ENCODE measurements at places on chromosomes 3 and 15.

DNA sequence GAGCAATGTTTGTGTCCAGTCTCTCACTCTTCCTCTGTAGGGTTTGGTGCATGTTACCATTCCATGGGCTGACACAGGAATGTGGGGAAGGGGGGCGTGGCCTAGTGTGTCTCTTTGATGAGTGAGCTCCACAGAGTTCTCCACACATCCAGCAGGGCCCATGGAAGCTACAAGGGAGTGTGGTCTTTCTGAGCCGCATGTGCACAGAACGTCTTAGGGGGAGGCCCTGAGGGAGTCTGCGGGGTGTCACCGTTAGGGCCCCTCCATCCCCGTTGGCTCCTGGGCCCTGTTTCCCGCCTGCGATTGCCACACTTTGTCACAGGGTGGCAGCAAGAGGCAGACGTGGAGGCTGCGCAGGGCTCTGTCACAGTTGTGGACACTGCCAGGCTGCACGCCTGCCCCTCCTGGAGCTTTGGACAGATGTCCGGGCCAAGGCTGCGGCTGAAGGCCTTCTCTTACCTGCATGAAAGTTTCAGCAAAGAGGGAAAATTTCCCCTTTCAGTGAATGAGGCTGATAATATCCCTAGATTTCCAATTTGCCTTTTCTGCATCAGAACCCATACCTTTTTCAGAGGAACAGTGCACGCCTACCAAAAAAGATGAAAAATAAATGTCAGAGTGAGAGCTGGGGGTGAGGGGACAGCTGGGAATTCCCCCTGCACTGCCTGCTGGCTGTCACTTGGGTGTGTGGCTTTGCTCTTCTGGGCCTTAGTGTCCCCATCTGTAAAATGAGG, 24.3 kb downstream of the CACNA2D3 start:
- DNase-seq, result no peak

DNA sequence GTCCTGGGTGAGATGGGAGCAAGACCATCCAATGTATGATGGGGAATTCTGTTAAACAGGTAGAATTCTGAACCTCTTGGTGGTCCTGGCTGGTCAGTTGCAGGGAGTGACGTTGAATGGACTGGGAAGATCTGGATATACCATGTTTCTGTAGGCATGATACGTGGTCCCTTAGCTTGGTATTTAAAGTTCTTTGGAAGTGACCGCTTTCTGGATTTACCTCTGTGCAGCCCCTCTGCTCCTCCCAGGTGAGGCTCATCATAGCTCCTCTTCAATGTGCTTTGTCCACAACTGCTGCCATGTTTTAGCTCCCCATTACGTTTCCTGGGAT, 37.2 kb downstream of the SMAD3 start:
- no peak for DNase-seq

DNA sequence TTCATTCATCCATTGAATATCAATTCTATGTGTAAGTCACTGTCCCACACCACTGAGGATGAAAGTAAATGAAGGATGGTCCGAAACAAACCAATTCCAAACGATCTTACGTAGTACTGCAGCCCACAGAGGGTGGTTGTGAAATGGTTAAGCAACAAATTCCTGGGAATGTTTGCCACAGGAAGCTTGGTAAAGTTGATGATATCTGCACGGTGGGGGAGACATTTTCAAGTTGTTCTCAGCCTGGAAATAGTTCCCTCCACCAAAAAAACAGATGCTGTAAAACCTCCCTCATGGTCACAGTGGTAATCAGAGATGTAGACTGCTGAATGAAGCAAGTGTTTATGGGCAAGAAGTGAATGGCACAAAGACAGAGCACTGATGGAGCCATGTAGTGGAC, 35.9 kb upstream of the BNC1 start:
- no peak for DNase-seq

- no peak for DNase-seq
Measured at GRCh38 chr3:150930839-150931238, 25.6 kb upstream of the MINDY4B start.

DNA sequence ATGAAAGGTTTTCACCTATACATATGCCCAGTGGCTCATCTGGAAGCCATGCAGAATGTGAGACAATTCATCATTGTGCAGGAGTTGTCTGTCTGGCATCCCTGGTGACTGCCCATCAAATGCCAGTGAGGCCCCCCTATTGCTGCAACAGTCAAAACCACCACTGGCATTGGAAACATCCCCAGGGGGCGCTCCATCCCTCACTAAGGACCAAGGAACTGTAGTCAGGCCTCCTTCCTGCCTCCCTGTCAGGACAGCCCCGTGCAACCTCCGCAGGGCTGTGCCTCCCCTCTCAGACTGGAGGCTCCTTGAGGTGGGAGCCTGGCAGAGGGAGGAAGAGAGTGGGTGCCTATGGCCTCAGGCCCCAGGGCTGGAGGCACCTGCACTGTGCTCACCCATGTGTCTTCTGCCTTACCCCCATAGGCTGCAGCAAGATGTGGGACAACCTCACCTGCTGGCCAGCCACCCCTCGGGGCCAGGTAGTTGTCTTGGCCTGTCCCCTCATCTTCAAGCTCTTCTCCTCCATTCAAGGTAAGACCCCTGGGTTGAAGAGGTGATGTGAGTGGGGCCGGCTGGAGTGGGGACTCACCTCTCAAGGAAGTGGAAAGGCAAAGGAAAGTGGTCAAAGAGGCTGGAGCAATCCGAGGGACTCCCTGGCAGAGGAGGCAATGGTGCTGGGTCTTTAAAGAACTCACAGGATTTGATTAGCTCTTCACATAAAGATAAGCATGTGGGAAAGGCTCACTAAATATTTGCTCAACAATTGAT, 16.5 kb downstream of the VIPR1 start:
- peak; percentile 46 for DNase-seq

DNA sequence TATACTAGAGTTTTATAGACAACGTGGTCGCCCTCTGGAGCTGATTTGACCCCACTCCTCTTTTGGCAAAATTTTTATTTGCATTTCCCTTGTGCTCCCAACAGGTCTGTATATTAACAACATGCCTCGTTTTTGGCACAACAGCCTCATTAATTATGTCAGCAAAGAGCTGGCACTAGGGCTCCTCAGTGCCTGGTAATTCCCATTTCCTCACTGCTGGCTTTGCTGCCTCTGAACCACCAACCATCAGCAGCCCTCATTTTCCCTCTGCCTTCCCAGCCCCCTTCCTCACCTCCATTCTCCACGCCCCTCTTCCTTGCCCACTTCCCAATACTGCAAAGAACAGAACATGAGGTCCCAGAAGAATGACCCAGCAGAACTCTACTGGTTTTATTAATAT, 204.8 kb downstream of the ABHD5 start:
- no peak for DNase-seq

DNA sequence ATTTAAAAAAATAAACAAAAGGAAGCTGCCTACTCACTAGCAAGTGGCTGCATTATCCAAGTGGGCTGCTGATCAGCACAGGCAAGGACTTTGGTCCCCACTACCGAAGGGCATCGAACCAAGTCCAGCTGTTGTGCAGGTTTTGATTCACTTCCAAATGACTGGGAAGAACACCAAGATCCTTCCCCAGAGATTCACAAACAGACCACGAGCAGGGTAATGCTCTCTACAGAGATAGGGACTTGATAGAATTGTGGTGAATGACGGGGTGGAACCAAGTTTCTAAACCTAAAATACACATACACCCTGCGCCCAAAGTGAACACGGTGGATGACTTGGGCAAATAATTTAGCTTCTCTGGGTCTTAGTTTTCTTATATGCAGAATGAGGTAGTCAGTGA, 203.7 kb upstream of the ICE2 start:
- DNase-seq, result no peak

DNA sequence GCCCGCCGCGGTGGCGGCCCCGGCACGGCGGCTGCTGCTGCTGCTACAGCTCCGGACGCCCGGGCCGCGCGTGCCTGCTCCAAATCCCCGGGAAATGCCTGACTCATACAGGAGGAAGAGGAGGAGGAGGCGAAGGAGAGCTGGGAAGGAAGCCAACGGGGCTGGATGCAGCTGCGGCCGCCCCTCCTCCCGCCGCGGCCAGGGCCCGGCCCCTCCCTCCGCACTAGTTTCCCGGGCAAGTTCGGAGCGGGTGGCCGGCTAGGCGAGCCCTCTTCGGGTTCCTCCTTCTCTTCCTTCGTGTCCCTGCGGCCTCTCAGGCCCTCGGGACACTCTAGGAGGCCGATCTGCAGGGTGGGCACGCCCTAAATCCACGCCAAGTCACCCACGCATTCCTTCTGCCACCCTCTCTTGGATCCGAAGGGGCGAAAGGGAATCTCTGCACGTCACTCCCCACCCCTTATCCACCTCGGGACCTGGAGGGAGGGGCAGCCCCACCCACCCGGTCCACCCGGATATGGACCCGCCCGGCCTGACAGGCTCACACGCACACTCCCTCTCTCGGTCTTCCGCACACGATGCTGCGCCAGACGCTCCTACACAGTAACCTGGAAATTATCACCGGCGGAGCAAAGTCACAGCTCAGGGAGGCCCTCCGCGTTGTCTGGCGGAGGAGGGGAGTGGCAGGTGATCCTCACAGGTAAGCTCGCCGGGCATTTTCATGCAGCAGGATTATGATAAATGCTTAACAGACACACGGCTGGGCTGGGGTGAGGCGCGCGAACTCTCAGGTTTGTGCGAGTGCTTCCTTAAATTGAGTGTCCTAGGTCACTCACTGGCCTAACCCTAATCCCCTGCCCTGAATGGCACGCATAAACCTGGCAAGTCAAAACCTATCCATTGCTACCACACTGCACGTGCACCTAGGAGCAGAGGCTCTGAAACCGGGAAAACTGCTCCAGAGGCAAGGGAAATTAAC, at the start of the genes OSBPL10 and ZNF860:
Gene OSBPL10 (minus strand): TSS at position 57 of the 976 bp plus-strand sequence. CDS start 83 bp downstream, outside the sequence.
Gene ZNF860 (plus strand): TSS at position 545 of the 976 bp plus-strand sequence. CDS start 7,330 bp downstream, outside the sequence.
- DNase-seq, result no peak

DNA sequence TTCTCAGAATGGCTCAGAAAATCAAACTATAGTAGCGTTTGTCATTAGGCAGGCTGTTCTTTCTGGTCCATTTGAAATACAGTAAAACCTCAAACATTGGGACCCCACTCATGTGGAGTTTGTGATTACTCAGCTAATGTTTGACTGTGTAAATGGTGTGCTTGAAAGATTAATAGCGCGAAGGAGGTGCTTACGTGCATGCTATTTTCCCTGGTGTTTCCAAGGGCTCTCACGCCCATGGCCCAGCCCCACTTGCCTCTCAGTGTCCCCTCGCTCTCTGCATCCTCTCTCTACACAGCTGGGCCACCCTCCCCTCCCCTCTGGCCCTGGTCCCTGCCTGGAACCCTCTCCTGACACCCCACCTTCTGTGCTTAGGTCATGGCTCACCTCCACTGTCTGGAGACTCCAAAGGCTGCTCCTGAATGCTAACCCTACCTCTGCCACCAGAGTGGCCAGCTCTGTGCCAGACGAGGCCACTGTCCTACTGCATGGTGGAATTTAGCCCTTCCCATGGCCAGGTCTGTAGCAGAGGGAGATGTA, 194.2 kb downstream of the PLCL2 start:
- no peak for DNase-seq

GRCh38 chr3:42934111-42934510, 28.2 kb downstream of the ZNF662 start:
- no peak for DNase-seq
